Muscle of leg (tissue), 16 donors: ENCODE measurements at places on chromosomes 13 and 19. TPM values are rescaled to one million over a fixed set of nuclear protein-coding genes. Genes with fewer than 3 reads are reported as not detected.

- no peak for DNase-seq
Observed at GRCh38 chr13:32511482-32511881, 27.1 kb downstream of the N4BP2L2 start.

DNA sequence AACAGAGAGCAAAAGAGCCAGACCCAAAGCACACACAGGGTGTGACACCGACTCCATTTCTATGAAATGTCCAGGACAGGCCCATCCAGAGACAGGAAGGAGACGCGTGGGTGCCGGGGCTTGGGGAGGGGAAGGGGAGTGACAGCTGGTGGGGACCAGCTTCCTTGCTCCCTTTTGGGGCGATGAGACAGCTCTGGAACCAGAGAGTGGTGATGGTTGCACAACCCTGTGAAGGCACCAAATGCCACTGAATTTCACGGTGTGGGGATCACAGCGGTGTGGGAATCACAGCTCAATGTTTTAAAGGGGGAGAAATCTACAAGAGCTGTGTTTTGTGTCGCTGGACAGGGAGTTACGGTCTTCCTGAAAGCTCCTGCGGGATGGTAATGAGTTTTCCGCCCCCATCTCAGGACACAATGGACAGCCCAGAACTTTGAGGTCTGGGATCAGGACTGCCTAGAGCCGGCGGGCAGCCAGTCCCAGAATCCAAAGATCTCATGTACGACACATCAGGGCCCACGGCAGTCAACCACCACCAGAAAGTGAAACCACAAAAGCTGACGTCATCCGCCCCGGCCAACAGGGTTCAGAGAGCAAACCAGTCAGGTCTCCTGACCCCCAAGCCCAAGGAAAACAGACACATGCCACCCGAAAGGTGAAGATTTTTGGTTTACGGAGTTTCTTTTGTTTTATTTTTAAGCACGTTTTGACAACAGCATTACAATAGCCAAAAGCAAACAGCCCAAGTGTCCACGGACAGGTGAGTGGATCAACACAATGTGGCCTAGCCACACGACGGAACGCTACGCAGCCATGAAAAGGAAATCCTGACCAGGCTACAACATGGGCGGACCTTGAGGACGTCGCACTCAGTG, 7.3 kb downstream of the SGTA start:
- peak; percentile 44 for DNase-seq

GRCh38 chr13:59064042-59064441, 1099.7 kb downstream of the DIAPH3 start:
- DNase-seq, result no peak

DNA sequence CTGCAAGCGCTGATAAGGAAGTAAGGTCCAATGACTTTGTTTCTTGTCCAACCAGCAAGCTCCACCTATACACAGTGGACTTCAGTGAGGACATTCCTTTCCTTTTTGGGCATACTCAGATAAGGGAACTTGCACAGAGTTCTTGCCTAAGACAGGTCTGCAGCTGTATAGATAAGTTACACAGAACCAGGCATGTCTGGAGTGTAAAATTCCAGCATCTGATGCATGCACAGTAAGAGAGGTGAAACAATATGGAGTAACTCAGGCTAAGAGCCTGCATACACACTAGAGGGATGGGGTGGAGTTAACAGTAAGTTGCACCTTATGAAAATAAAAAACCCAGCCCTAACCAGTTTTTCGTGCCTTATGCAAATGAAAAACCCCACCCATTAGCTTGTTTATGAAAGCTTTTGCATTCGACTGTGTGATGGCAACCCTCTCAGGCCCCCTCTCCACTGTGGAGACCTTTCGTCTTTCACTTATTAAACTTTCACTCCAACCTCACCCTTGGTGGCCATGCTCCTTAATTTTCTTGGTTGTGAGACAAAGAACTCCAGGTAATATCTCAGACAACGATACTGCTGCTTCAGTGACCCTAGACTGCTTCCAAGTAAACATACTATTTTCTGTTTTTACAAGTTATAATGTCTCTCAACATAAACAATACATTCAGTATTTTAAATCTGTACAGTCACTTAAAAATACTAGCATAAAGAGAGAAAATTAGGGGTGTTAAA, 2859.0 kb upstream of the PCDH20 start:
- DNase-seq, result no peak

DNA sequence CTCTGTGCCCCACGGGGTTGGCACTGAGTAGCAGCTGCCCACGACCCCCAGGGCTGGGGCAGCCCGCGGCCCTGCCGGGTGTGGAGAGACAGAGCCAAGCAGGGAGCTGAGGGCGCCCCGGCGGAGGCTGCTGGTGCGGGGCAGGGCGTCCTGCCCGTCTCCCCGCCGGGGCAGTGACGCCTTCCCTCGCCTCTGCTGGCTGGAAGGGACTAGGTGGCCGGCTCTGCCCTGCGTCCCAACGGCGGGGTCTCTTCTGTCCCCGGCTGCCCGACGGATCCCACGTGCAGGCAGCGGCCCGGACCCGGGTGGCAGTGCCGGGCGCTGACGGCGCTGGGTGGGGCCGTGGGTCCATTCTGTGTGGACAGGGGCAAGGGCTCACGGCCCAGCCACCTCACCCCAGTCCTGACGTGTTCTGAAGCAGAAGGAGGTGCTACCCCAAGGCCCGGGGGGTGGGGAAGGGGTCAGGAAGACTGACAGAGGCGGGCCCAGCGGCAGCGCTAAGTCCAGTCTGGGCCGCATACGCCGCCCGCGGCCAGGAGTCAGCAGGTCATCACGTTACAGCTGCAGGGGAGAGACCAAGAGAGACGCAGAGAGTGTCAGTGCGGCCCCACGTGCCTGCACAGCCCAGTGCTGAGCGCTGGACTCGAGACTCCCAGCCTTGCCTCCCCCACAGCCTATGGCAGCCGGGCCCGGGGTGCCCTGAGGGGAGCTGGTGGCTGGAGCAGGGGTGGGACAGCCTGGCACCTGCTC, 15.1 kb upstream of the PLPP2 start:
- no peak for DNase-seq

DNA sequence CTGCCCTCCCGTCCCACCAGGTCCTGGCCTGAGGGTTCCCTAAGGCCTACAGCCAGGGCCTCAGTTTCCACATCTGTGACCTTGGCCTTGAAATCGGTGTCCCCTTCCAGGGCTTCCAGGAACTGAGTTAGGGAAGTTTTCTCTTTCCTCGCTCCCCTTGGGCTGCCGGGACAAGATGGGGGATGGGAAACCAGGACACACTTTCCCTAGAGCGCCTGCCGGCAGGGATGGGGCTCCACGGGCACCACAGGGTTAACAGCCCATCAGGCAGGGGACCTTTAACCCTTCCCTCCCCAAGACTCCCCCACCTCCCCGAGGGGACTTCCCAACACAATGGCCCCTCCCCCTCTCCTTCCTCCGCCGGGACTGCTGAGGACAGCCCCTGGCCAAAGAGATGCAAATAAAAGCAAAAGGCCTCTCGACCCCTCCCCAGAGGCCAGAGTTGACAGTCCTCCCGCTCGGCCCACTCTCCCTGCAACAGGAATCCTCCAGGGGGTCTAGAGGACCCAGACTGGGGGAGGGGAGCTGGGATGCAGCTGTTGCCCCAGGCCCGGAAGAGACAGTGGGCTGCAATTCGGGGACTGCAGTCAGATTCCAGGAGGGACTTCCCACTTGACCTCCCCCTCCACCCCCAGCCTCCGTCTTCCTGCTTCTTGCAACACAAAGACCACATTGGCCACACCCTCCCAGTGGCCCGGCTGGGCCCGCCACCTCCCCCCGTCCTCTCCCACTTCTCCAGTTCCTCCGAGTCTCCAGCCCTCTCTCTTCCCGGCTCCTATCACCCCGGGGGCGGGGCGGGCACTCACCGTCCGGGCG, 3.4 kb downstream of the BBC3 start:
- peak; percentile 89 for DNase-seq

DNA sequence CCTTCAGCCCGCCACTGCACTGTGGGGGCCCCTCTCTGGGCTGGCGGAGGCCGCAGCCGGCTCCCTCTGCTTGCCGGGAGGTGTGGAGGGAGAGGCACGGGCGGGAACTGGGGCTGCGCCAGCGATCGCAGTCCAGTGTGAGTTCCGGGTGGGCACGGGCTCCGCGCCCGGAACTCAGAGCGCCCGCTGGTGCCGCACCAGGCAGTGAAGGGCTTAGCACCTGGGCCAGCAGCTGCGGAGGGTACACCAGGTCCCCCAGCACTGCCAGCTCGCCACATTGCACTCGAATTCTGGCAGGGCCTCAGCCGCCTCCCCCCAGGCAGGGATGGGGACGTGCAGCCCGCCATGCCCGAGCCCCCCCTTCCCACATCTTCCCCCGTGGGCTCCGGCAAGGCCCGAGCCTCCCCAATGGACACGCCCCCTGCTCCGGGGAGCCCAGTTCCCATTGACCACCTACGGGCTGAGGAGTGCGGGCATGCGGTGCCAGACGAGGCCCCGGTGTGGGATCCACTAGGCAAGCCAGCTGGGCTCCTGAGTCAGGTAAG, 135.9 kb upstream of the RFC3 start:
- DNase-seq, result no peak

GRCh38 chr13:112651750-112652511, 37.9 kb upstream of the ATP11A start:
- DNase-seq, result peak; percentile 41

The CNMD gene
- 0.63 TPM for polyA plus RNA-seq

The ZNF66 gene
- 1.2 TPM for polyA plus RNA-seq

The CC2D1A gene
- 16.1 TPM for polyA plus RNA-seq
